ENCODE measurements at places on chromosomes 11 and 22. TPM values are rescaled to one million over a fixed set of nuclear protein-coding genes. Genes with fewer than 3 reads are reported as not detected.

The CECR2 gene
- 0.60 TPM for polyA plus RNA-seq

DNA sequence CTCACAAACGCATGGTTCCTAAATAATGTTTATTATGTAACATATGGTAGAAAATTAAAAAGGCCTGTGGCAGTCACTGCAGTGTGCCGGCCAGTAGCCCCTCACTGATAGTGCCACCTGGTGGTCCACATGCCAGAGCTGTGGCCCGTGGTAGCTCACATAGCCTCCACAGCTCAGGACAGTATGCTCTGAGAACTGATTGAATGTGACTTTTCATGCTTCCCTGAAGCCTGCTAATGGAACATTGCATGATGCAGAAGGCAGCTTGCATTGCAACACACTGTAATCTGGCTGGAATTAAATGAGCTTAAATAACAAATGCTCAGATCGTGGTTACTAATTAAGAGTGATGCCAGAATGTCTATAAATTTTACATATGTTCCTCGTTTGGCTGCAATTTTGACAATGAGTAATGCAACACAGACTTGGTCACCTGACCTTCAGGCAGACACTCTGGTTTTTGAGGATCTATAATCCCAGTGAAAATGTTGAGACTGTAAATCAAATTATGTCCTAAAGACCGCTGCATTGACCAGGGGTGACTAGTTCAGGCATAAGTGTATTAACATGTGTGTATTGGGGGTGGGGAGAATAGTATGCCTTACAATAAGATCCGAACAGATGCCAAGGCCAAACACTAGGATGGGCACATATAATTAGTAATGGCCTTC, 566.4 kb downstream of the METTL15 start:
- DNase-seq: no peak
- no peaks in the 10 kb centered on the region for H3K36me3 ChIP-seq
- H3K4me3 ChIP-seq: no peak overlapping the region
- H3K4me1 ChIP-seq: no peaks in the 10 kb centered on the region
- H3K27me3 ChIP-seq: no peaks in the 10 kb centered on the region

GRCh38 chr11:114216796-114217180, 79.4 kb upstream of the NNMT start:
- H3K4me3 ChIP-seq: no peak overlapping the region
- H3K36me3 ChIP-seq: peaks cover 26% of the 10 kb centered on the region
- H3K27ac ChIP-seq: no peak overlapping the region
- no peak for DNase-seq

- DNase-seq: no peak
- H3K27ac ChIP-seq: no peak overlapping the region
- H3K36me3 ChIP-seq: no peaks in the 10 kb centered on the region
- peaks cover 26% of the 10 kb centered on the region for H3K27me3 ChIP-seq
- H3K4me3 ChIP-seq: no peak overlapping the region
- H3K4me1 ChIP-seq: no peaks in the 10 kb centered on the region
These were observed 3.4 kb upstream of the ZBED4 start for GRCh38 chr22:49850021-49850911.

DNA sequence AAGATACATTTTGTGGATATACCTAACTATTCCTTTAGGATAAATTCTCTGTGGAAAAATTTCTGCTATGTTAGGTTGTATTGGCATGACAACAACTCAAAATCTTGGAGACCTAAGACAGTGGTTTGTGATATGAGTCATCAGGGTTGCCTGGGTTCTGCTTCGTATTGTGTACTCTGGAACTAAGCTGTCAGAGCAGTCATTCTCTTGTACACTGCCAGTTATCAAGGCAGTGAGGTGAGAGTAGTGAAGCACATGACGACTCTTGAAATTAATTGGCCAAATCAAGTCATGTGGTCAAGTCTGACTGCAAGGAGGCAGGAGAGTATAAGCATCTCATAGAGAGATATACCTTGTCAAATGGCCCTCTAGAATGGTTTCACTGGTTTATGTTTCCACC, 104.4 kb downstream of the FANCF start:
- H3K27me3 ChIP-seq: no peaks in the 10 kb centered on the region
- no peak for DNase-seq
- no peaks in the 10 kb centered on the region for H3K36me3 ChIP-seq
- no peak overlapping the region for H3K27ac ChIP-seq

DNA sequence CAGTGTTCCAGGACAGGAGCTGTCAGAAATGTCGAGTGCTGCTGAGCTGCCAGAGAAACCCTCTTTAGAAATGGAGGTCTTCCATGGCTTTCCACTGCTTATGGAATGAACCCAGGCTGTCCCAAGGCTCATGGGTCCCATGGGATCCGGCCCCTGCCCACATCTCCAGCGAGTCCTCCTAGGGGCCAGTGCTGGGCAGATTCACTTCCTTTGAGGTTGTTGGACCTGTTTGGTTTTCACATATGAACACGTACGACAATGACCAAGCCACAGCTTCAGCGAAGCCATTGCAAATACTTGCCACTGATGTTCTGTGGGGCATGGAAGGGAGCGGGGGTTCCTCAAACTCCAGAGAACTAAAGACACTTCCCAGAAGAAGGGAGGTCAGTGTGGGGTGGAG, 483.3 kb downstream of the TBC1D22A start:
- H3K4me3 ChIP-seq: no peak overlapping the region

- no peak overlapping the region for H3K27ac ChIP-seq
- H3K36me3 ChIP-seq: no peaks in the 10 kb centered on the region
These were observed 258.8 kb downstream of the SOX6 start for GRCh38 chr11:16097543-16097942.
